ENCODE measurements at places on chromosomes 3 and 15.

DNA sequence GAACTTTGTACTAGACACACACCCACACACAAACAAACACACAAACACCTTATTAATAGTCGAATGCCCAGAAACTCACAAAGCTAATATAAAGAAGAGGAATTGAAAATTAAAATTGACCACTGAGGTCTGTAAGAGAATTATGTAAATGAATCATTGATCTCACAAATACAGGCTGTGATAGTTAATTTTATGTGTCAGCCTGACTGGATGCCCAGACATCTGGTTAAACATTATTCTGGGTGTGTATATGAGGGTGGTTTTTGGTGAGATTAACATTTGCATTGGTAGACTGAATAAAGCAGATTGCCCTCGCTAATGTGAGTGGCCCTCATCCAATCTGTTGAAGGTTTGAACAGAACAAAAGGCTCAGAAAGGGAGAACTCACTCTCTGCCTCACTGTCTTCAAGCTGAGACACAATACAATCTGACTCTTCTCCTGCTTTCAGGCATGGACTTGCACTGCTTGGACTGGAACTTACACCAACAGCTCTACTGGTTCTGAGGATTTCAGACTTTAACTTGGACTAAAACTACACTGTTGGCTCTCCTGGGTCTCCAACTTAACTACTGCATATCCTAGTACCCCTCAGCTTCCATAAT lies 199.4 kb upstream of the TTC14 start:
- DNase-seq: no peak

DNA sequence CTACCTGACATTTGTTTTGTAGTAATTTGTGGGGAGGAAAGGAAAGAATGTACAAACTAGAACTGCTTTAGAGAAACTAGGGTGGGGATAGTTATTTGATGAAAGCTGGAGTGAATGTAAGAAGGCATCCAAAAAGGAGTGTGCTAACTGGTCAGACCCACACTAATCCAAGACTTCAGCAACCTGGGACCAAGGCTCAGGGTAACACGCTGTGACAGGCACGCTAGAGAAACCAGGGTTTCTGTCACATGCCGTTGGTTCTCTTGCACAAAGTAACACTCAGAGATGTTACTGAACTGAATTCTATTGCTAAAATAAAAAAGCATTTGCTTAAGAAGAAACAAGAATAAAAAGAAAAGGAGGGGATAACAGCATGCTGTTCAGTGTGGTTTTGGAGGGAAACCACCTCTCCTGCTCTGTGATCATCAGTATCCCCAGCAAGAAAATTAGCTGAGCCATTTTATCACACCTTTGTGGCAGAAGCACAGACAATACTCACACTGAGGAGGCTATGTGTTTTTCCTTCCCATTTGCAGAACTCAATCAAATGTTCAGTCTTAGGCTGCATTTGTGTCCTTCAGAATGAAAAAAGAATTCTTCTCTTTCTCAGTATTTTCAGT lies 2.8 kb upstream of the CCDC80 start:
- no peak for DNase-seq

DNA sequence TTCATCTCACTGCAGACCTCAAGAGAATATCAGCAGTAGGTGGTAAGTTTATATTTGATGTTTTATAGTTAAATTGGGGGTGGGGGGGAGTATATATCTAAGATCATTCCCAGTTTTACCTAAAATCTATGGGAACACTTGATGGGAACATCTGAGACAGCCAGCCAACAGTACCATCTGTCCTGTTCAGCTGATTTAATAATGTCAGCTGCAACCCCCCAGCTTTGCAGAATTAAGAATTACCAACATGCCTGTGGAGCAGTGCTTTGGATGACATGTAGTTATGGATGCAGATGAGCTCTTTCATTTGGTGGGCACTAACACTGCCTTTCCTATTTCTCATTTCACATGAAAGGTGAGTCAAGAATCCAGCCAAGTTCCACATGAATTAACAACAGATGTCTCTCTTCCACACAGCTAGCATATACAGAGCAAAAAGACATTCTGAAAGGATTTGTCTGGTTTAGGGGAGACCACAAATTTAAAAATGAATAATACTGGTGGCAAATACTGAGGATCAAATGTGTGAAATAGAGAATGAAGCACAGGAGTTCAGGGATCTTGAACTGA lies 76.2 kb downstream of the SETD5 start:
- DNase-seq: no peak

DNA sequence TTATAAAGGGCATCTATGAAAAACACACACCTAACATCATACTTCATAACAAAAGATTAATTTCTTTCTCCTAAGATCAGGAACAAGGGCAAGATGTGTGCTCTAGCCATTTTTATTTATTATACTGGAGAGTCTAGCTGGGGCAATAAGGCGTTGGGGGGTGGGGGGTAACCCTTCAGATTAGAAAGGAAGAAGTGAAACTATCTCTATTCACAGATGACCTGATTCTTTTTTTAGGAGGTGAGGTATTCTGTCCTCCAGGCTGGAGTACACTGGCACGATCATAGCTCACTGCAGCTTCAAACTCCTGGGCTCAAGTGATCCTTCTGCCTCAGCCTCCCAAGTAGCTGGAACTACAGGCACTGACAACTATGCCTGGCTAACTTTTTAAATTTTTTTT lies 89.5 kb upstream of the MANF start:
- DNase-seq: no peak

DNA sequence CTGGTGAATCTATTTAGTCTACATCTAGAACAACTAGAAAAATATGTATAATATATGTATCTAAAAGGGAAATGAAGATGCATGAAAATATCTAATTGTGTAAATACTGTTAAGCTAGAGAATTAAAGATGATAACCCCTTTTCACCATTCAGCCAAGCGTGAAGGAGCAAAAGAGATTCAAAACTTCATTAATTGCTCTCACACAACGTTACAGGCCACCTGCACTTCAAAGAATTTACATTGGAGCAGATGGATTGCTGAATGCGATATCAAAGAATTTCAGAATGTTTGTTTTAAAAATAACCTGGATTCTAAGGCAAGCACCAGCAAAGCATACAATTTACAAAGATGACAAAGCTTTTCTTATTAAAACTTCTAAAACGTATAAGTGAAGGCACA lies 243.2 kb downstream of the ROBO2 start:
- no peak for DNase-seq

DNA sequence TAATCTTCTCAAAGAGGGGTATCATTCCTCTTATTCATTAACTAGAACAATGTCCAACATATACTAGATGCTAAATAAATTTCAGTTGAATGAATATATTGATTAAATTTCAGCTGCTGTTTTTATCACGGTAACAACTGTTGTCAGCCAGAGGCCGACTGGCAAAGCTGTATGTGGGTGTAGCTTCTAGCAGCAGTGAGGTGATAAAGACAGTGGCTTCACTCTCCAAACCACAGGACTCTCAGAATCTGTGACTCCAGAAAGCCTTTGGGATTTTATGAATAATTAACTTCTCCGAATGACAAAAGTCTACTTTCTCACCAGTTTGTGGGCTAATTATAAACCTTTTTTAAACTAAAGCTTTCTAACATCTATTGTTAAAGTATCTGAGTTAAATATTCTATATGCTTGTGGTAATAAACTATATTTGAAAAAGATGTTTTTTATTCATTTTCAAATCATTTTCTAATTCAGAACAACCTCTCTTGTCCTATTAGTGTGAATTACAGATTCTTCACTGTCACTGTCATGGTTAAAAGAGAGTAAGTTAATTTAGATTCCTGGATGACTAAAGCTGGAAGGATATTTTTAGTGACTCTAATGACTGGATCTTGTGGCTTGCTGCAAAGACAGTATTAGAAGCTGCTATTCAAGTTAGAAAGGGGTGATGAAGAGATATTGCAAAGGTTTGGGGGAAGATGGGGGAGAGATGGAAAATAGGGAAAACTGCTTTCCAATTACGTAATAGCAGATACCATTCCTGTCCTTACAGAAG lies 796.4 kb upstream of the ARPP21 start:
- DNase-seq: no peak

GRCh38 chr3:18669374-18669773 lies 244.2 kb upstream of the SATB1 start:
- no peak for DNase-seq

- no peak for DNase-seq
These were observed at the start of gene CTDSPL for GRCh38 chr3:37861620-37862041. TSS of gene CTDSPL (plus strand) at chr3:37861880. CDS start at chr3:37862200, 320 bp downstream.

DNA sequence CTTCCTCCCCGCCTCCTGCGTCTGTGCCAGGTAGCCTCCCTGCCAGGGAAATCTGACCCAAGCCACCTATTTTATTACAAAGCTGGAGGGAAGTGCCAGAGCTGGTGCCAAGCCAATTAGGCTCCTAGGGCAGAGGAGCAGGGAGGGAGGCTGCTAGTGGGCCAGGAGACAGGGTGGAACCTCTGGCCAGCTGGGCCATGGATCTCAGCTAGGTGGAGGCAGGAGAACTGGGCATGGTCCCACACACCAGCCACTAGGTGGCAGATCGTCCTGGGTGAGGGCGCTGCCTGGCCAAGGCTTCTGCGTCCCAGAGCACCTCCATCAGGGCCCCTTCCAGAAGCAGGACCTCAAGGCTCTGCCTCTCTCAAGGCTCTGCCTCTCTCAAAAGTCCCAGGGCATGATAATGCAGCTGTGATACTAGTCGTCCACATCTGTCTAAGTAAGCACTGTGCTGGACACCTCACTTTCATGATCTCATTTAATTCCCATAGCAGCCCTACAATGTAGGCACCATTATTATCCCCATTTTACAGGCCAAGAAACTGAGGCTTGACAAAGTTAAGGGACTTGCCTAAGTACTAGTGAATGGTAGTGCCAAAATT lies 4.5 kb upstream of the RFT1 start:
- DNase-seq: peak; percentile 12

GRCh38 chr15:28018291-28019044 lies 80.6 kb downstream of the OCA2 start:
- DNase-seq: no peak

DNA sequence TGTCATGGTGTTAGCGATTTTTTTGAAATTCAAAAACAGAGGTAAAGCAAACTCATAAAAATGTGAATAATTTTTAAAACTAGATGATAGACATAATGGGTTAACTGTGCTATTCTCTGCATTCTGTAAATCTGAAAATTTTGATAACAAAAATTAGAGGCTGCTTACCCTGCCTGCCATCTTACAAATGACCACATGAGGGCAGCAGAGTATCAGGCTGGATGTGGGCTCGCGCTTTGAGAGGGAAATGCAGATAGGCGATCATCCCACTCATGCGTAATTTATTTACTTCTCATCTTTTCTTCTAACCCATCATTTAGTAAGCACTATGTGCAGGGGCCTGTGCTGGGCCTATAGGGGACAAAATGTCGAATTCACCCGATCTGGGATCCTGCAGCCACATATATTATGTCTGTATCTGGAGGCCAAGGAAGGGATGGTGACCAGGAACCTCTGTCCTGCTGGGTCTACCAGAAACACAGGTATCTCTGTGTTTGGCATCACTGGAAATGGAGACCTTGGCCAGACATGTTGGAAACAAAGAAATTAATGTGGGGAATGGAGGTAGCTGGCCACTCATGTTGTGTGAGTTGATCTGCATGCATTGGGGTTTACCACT lies 7.8 kb upstream of the RAD18 start:
- peak; percentile 33 for DNase-seq

DNA sequence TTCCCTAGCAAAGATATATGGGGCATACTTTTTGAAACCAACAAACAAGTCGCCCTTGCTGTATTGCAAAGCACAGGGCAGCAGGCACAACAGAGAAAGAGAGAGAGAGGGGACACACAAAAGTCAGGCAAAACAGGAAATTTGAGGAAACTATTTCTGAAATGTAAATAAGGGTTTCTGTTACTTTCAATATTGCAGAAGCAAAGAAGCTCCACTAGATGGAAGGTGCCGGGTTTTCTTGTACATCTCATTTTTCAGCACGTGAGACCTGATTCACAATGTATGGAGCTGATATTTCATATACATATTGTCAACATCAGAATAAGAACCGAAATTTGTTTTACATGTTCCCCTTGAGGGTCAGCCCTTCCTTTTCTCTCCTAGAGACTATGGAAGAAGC lies 127.4 kb downstream of the FOXP1 start:
- DNase-seq: no peak

GRCh38 chr15:33200444-33200843 lies 5.9 kb upstream of the FMN1 start:
- DNase-seq: no peak

- no peak for DNase-seq
These were observed 37.7 kb upstream of the PLXNA1 start for GRCh38 chr3:126945171-126945721.

DNA sequence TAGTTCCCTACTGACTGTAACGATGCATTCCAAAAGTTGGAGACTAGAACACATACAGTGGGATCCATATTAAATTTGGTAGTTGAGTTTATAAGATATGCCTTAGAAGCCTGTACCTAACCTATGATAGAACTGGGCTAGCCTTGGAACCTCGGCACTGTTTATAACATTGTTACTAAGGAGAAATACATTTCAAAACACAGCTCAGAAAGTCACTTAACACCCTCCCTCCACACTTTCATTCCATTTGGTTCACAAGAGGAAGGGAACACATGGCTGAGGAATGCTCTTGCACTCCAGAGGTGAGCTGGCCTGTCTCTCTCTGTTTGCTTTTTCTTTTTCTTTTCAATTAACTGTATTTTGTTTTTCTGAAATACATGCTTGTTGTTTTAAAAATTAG lies 48.7 kb upstream of the TSC22D2 start:
- no peak for DNase-seq

DNA sequence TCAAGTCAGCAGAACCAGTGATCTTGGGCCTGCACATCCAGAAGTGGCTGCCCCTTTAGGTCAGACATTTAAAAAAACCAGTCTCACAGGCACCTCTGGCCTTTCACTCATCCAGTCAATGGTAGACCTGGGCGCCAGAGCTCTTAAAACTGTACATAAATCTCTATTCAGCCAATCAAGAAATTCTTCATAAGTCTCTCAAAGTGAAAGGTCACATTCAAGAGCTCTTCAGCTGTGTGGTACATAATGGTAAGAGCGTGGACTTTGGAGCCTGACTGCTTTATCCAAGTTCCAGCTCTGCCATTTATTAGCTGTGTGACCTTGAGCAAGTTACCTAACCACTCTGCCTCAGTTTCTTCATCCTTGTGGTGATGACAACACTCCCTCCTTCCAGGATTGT lies 22.3 kb upstream of the MORF4L1 start:
- no peak for DNase-seq

DNA sequence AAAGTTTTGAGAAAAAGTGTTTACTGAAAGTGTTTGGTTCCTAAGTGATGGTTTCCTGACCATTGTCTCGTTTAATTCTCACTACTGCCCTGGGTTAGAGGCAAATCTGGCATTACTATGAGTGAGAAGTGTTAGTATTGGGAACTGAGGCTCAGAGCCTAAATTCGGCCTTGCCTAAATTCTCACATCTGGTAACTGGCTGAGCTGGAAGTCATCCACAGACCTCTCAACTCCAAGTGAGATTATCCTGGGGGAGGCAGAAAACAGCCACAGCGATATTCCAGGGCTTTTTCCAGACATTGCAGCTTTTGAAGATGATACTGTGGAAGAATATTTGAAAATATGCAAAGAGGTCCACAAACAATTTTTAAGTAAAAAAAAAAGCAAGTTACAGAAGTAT lies 85.1 kb upstream of the TRA2B start:
- no peak for DNase-seq

- no peak for DNase-seq
These were observed 52.4 kb upstream of the RGMA start for GRCh38 chr15:93141371-93141794.
